Stimulated activated CD4-positive, alpha-beta T cell treated with anti-CD3 and anti-CD28 coated beads, Interleukin-12 subunit alpha, Interleukin-12 subunit beta, amount 100 ng/mL, for 4 hours (primary cell): ENCODE measurements at places on chromosomes 6 and 20.

DNA sequence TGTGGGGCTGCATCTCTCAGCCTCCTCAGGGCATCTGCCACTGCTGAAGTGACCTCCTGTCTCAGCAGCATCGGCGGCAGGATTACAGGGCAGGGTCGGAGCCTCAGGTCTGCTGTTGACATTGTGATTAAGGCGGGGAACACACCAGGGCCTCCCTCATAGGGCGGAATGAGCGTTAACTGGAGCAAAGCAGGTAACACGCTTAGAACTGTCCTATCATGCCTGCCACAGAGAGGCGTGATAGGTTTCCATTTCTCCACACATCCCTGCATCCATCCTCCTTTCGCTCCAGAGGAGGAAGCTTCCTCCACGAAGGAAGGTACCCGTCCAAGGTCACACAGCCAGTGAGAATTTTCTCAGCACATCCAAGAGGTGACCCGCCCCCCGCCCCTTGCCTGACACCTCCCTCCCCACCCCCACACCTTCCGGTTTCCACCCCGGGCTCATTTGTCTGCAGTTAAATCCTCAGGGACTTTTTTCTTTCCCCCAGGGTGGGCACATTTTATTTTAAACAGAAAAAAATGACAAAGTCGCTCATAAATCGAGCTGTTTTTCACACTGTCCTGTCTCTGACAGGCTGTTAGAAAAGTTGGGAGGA, 200.8 kb downstream of the TFAP2C start:
- no peak for DNase-seq

- DNase-seq = no peak
Observed at GRCh38 chr20:40241596-40242343, 447.3 kb downstream of the MAFB start.

- DNase-seq = no peak
Observed at GRCh38 chr20:4876301-4876700, 125.0 kb downstream of the SLC23A2 start.

GRCh38 chr6:169082093-169082492, 171.6 kb downstream of the THBS2 start:
- DNase-seq = no peak

DNA sequence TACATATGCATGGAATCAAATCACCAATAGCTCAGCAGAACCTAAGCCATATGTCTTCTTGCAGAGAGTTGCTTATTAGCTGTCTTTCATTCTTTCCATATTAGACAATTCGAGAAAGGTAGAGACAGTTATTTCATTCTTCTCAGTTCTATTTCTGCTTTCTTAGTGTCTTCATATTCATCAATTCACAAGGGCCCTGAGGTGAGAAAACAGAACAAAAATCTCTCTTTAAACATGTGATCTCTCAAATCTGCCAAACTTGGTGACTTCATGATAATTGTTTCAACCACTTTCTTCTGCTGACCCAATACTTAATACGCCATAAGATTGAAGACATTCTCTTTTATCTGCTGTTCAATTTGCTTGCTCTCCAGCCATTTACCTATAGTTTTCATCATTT, 229.7 kb upstream of the MARCKS start:
- DNase-seq = no peak

- no peak for DNase-seq
Observed at GRCh38 chr6:100464162-100464851, 414 bp downstream of the SIM1 start.

- no peak for DNase-seq
Observed at GRCh38 chr20:63740070-63740626, 572 bp downstream of the SLC2A4RG start.

DNA sequence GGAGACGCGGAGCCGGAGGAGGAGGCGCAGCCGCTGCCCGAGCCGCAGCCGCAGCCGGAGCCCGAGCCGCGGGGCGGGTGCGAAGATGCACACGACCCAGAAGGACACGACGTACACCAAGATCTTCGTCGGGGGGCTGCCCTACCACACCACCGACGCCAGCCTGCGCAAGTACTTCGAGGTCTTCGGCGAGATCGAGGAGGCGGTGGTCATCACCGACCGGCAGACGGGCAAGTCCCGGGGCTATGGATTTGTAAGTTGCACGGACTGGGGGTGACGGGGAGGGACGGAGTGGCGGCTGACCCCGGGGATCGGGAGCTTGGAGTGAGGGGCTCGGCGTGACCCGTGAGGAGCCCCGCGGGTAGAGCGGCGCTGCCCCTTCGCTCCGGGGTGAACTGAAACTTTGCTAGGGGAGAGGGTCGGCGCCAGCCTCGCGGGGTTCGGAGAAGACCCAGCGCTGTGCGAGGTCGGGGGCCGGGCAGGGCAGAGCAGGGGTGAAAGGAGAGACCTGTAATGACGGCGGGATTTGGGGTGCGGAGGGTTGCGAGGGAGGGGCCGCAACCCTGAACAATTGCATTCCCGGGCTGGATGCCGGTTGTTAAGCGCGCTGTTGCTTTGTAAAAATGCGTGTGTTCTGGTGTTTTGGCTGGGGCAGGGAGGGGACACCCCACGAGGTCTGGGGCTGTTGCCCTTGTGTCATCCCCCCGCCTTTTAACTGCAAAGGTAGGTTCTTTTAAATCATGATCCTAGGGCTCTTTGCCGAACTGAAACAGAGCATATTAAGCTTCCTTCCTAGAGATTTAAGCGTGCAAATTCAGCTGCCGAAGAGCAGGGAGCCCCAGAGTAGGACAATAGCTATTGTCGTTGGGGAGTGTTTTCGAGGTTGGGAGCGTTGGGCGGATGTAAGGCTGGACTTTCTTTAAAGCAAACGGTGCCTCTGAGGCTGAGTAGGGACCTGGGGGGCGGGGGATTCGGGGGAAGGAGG, 628 bp downstream of the RBM24 start:
- DNase-seq = peak; percentile 3

DNA sequence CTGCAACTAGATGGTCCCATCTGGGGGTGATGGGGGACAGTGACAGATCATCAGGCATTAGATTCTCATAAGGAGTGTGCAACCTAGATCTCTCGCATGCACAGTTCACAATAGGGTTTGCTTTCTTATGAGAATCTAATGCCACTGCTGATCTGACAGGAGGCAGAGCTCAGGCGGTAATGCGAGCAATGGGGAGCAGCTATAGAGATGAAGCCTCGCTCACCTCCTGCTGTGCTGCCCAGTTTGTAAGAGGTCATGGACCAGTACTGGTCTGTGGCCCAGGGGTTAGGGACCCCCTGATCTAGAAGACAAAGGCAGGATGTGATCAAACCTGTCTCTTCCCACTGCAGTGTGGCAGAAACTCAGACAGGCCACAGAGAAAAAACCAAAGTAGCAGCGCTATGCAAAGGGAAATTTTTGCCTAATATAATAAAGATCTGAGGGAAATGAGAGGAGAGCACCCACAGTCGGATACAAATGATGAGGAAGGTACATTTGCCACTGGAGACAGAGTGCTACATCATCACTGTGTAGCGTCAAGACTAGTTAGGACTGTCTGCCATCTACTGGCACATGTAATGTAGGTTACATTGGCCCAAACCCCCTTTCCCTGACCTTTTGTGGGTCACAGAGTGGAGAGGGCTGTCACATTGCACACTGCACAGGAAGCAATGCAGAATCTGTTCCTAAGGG, 4.1 kb upstream of the LY86 start:
- no peak for DNase-seq

GRCh38 chr6:170007468-170008293, 256.3 kb downstream of the ERMARD start:
- DNase-seq = no peak

- DNase-seq = no peak
Observed at GRCh38 chr6:42790549-42791181, 8.8 kb downstream of the BICRAL start.

DNA sequence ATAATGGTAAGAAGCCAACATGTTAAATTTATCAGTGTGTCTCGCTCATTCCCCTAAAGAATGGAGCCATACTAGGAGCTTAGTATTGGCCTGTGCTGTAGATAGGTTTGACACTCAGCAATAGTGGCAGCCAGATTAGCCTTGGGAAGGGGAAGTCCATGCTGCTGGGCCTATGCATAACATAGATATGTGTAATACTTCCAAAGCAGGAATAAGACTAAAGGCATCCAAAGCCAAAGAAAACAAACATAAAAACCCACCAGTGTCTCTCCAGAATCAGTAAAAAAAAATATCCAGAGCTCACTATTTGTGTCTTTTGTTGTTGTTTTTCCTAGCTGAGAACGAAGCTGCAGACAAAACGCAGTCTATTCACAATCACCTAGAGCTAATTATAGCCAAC, 104.2 kb upstream of the STXBP5 start:
- no peak for DNase-seq

DNA sequence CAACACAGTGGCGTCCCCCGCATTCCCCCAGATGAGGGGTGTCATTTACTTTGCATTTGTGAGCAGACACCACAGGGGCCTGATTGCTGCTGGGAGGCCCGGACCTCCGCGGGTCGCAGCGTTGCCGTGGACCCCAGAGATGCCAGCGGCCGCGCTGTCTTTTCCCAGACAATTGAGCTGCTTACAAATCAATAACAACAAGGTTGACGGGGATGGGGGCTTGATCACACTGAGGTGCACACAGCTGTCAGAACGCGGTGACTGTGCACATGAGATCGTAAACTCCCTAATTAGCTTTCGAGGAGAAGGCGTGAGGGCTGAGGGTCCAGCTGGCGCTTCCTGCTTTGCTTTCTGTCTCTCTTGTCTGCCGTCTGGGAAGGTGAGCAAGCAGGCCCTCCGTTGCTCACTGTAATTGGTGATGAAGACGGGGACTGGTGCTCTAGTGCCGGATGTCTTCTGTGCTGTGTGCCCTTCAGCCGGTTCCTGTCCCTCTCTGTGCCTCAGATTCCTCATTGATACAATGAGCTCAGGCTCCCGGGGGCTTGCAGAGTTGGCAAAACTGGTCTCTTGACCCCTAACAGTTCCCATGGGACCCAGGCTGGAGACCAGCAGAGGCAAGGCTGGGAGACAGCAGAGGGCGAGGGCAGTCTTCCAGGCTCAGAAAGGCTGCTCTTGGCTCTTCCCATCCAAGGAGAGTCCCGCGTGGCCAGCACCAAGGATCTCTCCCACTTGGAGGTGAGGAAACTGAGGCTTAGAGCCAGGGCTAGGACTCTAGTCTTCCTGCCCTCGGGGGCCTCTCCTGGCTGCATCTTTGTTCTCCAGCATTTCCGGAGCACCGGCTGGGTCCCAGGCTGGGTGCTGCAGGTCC, 126.0 kb upstream of the PMEPA1 start:
- no peak for DNase-seq

DNA sequence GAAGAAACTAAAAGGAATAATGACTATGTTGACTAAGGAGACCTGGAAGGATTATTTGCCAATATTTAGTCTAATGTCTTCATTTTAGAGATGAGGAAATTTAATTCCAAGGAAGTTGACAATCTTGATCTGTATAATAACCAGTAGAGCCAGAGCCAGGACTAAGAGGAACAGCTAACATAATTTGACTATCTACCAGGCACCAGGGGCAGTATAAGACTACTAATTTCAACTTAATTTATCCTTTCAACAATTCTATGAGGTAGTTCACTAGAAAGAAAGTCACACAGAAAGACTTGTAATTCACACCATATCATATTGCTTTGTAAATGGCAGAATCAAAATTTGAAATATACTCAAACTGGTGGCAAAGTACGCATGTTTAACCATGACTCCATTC, 273.0 kb upstream of the STXBP5 start:
- DNase-seq = no peak

- no peak for DNase-seq
Observed at GRCh38 chr6:123580331-123580730, 56.4 kb downstream of the TRDN start.

- DNase-seq = no peak
Observed at GRCh38 chr20:23488996-23489395, 1.9 kb upstream of the CST8 start.

DNA sequence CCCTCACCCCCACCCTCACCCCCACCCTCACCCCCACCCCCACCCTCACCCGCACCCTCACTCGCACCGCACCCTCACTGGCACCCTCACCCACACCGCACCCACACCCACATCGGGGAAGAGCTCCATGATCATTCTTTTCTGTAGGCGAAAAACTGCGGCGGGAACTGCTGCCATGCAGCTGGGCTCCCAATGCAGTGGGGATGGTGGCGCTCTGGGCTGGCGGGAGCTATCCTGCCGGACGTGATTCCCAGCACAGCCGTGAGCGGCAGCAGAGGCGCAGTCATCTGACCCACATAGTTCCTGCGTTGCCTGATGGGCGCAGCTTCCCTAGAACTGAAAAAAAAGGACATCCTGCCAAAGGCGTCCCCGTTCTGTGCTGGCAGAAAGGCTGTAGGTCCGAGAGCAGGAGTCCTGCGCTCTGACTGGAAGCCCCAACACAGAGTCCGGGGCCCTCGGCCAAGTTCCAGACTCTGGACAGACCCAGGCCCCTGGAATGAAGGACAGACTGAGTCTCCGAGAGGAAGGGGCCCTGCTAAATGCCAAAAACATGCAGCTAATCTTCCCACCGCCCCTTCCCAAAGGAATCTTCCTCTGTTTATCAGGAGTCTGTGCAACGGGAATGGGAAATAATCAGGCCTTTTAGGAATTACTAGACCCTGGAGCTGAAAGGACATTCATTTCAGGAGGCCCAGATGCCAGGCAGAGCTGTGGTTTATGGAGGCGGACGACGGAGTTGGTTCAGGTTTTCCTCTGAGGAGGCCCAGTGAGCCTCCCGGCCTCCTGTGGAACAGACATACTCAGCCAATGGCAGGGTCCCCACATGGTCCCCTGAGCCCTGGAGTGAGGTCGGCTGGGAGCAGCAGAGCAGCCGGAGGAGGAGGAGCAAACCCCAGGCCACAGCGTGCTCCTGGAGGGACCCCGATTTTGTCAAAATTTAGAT, 14.1 kb upstream of the TCFL5 start:
- DNase-seq = no peak

DNA sequence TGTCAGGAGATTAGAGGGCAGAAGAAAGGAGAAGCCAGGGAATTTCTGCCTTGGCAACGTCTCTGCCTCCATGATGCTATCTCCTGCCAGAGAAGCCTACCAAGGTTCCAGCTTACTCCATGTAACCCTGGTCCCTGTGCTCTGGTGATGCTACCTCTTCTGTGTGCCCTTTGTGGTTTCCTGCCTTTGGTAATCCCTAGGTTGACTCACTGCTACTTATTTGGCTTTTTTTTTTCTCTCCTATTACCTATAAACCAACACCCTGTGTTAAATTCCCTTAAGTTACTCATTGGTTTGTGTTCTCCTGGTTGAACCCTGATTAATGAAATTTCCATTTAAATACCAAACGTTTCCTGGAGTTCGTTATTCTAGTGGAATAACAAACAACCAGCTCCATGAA, 527.8 kb upstream of the FLRT3 start:
- DNase-seq = no peak

DNA sequence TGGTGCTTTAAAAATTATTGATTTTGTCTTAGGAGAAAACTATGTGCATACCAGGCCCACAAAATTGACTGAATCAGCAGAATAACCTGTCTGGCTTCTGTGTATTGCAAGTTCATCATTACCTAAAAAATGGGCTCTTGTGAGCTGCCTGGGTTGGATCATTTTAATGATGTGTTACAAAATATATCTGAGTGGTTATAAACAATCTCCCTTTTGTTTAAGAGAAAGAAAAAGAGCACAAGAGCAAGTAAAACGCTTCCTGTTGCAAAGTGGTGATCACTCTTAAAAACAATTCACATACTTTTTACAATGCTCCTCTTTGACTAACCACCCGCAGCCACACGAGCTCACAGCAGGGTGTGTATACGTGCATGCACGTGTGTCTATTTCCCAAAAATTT, 335.1 kb downstream of the HDGFL1 start:
- no peak for DNase-seq
